Hematopoietic multipotent progenitor cell treated with erythropoietin and hydrocortisone succinate and interleukin-3 and kit ligand, for 6 days (in vitro differentiated cells): ENCODE measurements at places on chromosomes 6 and 20.
A peak's percentile ranks its signal among the peaks of the same experiment; 100 is the strongest.

DNA sequence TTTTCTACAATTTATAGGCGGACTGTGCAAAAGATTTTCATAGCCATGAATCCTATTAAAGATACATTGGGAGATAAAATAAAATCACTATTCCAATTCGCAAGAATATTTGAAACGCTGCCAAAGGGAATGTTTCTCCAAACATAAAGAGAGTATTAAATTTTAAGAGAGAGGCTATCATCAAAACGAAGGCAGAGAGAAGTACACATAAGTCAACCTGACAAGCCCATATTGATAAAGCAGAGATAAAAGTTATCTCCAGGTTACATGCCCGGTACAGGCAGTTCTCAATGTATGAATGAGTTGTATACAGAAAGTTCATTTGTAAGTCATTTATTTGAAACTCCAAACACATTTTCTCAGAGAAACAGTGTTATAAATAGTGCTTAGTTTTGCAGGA, 193.1 kb downstream of the ATXN1 start:
- DNase-seq: no peak

GRCh38 chr6:106558364-106558763, 70.9 kb downstream of the RTN4IP1 start:
- no peak for DNase-seq

- no peak for DNase-seq
Measured at GRCh38 chr6:125432963-125433362, 131.2 kb upstream of the HDDC2 start.

GRCh38 chr6:3764516-3765335, 13.2 kb upstream of the PXDC1 start:
- peak; percentile 36 for DNase-seq

GRCh38 chr6:111087871-111088667, 766 bp downstream of the SLC16A10 start:
- peak; percentile 47 for DNase-seq

GRCh38 chr20:62063315-62063980, 2.2 kb downstream of the TAF4 start:
- no peak for DNase-seq

- DNase-seq: no peak
Measured at GRCh38 chr6:46271107-46271506, 100.3 kb upstream of the ENPP5 start.

DNA sequence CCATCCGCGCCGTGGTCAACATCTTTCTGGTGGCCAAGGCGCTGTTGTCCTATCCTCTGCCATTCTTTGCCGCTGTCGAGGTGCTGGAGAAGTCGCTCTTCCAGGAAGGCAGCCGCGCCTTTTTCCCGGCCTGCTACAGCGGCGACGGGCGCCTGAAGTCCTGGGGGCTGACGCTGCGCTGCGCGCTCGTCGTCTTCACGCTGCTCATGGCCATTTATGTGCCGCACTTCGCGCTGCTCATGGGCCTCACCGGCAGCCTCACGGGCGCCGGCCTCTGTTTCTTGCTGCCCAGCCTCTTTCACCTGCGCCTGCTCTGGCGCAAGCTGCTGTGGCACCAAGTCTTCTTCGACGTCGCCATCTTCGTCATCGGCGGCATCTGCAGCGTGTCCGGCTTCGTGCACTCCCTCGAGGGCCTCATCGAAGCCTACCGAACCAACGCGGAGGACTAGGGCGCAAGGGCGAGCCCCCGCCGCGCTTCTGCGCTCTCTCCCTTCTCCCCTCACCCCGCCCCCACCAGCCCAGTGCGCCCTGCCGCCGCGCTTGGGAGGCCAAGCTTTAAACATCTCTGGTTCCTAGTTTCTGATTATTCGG, 4.0 kb downstream of the SLC32A1 start:
- no peak for DNase-seq

DNA sequence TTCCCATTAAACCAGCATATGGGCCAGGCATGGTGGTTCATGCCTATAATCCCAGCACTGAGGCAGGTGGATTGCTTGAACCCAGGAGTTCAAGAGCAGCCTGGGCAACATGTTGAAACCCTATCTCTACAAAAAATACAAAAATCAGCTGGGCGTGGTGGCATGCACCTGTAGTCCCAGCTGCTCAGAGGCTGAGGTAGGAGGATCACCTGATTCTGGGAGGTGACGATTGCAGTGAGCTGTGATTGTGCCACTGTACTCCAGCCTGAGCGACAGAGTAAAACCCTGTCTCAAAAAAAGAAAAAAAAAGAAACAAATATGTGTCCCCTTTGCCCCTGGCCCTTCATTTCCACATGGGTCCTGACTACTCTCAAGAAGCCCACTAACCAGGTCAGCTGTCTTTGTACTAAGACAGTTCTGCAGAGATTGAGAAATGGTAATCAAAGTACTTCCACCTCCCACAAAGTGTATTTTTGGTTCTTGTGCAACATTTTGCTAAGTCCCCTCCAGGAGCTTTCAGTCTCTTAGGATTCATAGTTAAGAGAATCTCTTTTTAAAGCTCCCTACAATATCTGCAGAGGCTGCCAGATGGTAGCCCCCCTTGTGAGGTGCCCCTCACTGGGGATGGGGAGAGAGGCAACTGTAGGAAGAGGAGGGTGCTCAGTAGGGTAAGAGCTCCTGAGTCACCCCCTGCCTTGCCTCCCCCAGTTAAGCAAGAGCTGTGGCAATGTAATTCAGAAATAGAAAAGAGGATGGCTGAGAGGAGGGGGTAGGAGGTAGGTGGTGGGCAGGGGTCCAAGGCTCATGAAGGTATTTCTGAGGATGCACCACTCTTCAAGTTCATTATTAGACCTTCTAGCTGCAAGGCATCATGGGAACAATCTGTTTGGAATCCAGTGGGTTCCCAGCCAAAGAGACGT, 16.5 kb upstream of the WFDC2 start:
- DNase-seq: no peak

DNA sequence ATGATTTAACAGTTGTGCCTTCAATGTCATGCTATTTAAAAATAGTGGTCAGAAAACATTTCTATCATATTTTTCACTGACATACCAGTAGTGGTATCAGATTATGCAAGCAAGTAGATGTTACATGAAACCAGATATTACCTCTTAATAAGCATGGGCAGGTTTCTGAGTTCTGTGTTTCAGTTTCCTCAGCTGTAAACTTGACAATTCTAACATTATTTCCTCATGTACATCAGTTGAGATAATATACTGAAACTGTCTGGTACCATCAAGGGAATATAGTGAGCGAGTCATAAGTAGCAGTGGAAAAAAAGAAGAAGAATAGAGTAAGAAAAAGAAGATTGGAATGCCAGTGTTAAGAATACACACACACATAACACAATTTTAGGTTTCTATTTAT, 477.9 kb upstream of the MANEA start:
- no peak for DNase-seq
